ENCODE measurements at places on chromosomes 7 and 10.

- DNase-seq: no peak
Observed at GRCh38 chr7:43039346-43039745, 73.1 kb upstream of the HECW1 start.

GRCh38 chr10:124532106-124532641 lies 70.6 kb downstream of the LHPP start:
- DNase-seq: no peak

- DNase-seq: no peak
Observed at GRCh38 chr7:157013101-157013500, 2.6 kb upstream of the MNX1 start.

DNA sequence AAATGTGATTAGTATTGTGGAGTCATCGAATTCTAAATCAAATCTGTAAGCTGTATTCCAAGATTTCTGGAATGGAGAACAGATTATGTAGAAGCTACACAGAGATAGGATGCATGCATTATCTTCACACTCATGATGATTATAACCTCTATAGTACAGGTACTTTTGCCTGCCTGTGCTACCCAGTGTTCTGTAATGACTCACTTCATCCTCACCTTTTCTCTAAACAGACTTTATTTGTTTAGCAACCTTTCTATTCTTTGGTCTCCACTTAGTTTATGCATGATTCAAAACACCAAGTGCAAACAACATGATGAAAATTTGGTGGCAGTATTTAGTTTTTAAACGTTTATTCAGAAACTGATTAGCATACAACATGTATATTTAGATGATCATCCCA lies 68.4 kb upstream of the PRPS1L1 start:
- no peak for DNase-seq

DNA sequence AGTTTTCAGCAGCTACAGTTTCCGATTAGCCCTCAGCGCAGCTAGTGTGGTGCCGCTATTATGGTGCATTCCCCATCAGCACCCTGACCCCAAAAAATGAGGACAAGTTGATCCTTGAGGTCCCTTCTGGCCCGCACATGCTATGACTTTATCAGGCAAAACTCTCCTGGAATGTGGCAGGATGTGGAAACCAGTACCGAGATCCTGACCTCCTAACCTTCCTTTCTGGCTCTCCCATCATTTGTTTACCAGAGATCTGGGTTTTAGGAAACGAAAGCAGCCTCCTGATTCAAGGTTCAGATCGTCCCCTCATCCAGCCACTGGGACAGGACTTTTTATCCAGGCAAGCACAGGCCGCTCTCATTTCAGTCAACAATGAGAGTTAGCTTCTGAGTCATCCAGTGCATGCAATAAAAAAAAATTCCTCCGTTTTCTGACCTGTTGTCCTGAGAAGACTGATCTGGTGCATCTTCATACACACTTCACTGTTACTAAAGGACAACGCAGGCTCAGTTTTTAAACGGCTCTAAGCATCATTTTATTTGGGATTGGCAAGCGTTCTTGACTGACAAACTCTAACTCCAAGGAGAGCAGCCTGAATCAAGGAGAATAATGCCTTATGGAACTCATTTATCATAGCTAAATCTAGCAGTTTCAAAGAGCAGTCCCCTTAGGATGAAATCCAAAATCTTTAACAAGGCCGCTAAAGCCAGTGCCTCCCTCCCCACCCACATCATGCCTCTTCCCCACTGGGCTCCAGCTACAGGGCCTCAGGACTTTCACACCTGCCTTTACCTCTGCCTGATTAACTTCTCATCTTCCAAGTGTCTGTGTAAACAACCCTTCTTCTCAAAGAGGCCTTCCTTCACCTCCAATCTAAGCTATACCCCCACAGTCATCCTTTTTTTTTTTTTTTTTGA lies 17.1 kb downstream of the PDLIM1 start:
- DNase-seq: no peak

DNA sequence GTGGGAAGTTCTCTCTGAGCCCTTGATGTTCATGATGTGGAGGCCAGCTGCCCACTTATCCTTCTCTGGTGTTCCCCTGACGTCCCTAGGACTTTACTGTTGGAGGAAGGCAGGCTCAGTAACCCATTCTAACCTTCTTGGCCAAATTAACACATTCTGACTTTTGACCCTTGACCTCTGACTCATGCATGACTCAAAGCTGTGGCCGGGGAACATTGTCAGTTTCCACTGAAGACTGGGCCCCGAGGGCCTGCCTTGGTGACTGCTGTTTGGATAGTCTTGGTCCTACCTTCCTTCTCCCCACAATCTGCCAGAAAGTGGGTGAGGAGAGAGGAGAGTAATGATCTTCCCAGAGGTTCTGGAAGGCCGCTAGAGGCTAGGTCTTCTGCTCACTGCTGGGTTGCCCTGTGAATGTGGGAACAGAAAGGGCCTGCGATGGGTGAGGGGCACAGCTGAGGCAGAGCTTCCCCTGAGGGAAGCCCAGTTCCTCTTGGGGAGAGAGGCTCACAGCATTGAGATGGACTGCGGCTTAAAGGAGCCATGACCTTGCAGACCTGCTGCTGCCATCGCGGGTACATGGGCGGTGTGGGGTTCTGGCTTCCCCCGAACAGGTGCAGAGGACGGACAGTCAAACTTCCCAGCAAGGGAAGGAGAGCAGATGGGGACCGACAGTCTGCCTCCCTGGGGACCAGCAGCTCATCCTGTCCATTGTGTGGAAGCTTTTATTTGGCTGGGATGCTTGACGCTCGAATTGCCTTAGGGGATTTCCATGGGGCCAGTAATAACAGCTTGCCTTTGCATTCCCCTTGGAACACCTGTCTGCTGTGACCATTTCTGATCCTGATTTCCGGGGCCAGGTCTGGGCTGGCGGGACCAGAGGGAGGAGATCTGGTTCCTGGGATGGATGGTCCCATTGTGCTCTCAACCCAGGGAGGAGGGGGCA lies 43.8 kb downstream of the ADAMTS14 start:
- DNase-seq: no peak

Data from CD4-positive, alpha-beta T cell treated with Interleukin-17A for 1 hour (primary cell).